ENCODE measurements at places on chromosomes 12 and 14.

DNA sequence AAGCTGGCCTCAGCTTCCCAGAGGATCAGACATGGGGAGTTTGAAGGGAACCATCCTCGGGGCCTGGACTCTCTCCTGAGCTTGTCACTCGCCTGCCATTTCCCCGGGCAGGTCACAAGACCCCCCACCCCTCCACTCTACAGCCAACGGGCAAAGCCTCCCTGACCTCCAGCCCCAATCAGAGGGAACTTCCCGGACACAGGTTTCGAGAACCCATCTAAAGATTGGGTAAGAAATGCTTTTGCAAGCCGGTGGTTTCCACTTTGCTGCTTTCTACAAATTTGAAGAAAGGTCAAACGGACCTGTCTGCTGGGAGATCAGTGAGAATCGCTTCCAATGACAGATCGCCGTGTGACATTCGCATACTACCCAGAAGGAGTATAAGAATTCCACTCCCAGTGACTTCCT, 89.6 kb downstream of the SCARB1 start:
- no peak for DNase-seq

GRCh38 chr12:107917912-107918800, 143.7 kb downstream of the ASCL4 start:
- peak; percentile 74 for DNase-seq

DNA sequence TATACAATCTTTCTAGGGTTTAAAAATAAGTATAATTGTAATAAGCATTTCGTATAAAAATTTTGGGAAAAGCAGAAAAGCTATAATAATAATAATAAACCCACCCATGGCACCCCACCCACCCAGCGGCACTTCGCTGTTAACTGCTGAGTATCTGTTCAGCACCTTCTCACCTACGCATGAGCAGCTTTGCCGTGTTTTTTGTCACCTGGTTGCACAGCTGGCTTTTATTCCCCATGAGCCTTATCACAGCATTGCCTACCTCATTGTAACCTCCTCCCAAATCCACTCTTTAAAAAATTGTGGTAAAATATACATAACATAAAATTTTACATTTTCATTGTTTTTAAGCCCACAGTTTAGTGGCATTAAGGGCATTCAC, 34.7 kb downstream of the CYP46A1 start:
- no peak for DNase-seq

GRCh38 chr12:77953528-77954205, 123.0 kb downstream of the NAV3 start:
- DNase-seq: peak; percentile 56

- no peak for DNase-seq
Observed at GRCh38 chr12:80811957-80812708, 95.4 kb downstream of the MYF5 start.

DNA sequence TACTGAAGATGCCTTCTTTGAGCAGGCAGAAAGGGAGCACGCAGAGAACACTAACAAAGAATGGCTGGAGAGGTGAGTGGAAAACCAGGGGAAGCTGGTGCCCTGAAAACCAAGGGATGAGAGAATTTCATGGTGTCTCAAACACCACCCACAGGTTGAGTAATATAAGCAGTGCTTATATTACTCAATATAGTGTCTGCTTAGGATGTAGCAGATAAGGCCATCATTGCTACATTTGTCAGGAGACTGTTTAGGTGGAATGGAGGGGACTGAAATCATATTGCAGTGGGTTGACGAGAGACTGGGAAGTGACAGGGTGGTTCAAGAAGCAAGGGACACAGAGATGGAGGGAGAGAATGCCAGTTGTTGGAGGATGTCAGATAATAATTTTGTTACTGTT, 20.6 kb downstream of the PKP2 start:
- no peak for DNase-seq

DNA sequence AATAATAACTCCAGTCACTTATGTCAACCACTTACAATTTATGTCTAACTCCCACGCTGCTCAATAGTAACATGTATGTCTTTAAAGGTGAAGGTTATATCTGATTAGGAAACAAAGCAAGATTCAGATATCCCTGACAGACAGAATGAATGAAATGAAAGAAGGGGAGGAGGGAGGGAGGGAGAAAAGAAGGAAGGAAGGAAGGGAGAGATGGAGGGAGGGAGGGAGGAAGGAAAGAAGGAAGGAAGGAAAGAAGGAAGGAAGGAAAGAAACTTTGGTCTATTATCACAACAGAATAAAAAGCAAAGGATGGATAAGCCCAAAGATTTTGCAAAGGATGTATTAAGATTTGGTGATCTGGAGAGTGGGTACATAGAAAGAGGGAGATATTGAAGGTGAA, 433.3 kb downstream of the PRKD1 start:
- no peak for DNase-seq

- DNase-seq: no peak
Observed at GRCh38 chr14:22422238-22422637, 166.8 kb downstream of the DAD1 start.

DNA sequence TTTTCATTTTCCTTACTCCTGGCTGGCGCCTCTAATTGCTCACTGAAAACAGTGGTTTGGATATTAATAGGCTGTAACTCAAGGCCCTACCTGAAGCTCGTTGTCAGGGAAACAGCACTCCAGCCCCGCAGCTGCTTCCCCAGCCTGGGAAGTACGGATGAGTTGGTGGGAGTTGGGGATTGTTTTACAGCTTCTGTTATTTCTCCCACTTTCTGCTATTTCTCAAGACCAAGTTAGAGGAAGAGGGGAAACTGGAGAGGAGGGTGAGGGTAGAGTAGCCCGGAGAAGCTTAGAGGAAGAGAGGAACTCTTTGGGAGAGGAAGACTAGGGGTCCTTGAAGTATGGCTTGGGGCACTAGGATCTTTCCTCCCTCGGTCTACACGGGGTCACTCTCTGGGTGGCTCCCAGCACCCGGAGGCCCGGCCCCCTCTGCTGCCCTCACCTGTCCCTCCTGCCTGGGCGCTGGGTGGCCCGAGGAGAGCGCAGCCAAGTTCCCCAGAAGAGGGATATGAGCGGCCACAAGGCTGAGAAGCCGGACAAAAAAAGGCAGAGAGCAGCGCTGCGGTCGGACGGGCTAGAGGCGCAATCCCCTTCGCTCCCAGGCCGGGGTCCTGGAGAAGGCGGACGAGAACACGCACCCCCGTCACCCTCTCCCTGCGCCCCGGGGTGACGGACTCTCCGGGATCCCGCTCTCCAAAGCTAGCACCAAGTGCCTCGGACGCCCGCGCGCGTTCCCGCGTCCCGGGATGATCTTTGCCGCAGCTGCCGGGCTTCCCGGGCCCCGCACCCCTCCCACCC, 671 bp downstream of the SPTB start:
- peak; percentile 67 for DNase-seq

DNA sequence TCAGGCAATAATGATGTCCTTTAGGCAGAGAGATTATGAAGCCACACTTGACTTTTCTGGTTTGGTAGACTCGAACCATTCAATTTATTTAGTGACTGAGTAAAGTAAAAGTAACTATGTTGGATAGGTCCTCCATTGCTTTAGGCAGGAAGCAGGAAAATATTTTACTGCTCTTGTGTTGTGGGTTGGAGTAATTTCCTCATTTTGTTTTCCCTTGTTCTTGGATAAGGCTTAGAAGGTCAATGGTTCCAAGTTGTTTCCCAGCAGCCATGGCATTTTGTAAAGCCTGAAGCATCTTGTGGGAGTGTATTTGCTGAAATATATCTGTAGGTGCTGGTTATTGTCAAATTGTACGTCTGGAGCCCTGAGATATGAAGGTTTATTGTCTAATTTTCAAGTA, 161.2 kb upstream of the SLC38A2 start:
- DNase-seq: no peak

- DNase-seq: no peak
Observed at GRCh38 chr12:111605911-111606766, 7.0 kb upstream of the ATXN2 start.

DNA sequence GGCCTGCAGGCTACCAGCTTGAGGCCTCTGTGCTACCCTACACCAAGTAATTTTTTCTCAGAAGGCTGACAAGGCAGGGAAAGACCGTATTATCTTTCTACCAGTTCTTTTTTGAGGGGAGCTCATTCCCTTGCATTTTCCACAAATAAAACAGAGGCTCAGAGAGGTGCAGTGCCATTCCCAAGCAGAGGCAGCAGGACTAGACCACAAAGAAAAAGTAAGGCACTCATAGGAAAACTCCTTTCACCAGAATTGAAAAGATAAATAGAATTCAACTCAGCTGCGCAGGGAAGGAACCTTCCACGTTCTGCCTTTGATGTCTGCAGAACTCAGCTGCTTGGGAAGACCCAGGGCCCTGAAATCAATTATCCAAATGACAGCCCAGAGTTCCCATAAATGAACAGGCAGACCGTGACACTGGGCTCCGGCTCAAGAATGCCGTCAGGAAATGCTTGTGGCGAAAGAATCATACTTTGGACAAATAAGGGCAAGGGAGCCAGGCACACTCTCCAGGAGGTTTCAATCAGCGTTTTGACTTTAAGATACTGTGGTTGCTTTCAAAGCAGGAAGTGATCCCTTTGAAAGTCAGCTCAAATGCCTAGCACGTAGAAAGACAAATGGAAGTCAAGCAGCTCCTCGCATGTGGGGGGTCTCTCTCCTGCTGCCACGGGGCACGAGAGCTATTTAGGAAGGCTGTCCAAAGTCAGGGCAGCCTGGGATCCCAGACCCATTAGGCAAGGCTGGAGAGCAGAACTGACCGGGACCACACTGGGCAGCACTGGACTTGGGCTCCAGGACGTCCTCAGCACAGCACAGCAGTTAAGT, 14.0 kb downstream of the KCTD10 start:
- DNase-seq: peak; percentile 98

GRCh38 chr14:65297744-65298143, 114.8 kb upstream of the FUT8 start:
- no peak for DNase-seq

DNA sequence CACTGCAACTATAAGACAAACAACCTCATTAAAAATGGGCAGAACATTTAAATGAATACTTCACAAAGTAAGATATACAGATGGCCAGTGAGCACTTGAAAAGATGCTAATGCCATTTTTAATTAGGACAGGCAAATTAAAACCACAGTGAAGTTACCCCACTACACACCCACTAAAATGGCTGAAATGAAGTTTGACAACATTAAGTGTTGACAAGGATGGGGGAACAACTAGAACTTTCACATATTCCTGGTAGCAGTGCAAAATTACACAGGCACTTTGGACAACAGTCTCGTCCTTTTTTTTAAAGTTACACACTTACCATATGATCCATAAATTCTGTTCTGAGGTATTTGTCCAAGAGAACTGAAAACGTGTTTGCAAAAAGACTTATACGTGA, 278.9 kb upstream of the DIO3 start:
- DNase-seq: no peak

DNA sequence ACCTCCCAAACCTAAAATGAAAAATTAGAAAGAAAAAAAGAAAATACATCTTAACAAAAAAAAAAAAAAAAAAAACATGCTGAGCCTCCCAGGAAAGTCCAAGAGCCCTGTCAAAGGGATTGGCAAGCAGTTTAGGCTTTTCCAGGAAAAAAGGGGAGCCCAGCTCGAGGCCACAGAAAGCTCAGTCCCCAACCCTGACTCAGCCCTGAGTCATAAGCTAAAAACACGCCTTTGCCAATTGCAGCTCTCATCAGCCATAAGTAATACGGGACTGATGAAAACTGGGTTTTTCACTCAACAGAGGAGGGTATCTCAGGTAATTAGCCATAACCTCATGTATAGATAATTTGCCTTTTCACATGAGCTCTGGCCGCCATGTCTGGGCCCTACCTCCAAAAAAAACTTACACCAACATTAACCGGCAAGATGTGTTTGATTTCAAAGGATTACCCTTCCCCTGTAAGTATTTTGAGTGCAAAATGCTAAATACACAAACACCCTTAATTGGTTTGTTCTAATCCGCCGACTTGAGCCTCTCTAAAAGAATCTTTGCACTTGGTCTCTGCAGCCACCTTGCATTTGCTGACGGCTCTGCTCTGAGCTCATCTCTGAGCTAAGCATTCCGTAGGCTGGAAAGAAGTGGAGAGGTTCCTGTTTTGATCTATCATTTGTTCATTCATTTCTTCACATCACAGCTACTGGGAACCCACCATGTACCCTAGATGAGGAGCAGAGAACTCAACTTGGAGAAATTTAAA, 319.2 kb downstream of the BCL11B start:
- peak; percentile 45 for DNase-seq

DNA sequence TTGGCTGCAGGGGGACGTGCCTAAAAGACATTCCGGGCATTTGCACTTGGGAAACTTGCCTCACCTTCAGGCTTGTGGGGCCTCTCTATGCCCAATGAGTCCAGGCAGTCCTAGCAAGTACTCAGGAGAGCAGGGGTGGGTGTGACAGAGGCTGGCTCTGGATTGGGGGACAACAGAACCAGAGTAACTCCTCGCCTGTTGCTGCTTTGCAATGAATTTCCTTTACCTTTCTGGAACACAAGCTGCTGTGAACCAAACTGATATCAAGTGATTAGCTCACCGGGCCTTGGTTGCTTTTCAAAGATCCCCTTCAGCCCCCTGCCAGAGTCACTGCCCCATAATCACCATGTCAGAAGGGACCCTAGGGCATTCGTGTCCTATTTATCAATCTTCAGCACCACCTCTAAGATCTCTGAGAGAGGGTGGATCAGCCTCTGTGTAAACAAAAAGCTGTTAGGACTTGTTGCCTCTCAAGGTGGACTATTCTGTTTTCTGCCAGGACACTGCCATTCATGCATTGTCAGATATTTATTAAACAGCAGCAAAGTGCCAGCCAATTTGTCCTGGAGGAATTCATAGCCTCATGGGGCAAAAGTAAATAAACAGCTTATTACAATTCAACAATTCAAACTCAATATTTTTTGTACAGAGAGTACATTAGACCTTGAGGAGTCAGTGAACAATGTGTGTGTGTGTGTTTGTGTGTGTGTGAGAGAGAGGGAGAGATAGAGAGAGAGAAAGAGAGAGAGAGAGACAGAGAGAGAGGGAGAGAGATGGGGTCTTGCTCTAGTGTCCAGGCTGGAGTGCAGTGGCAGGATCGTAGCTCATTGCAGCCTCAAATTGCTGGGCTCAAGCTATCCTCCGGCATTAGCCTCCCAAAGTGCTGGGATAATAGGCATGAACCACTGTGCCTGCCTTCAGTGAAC, 11.3 kb downstream of the NFATC4 start:
- no peak for DNase-seq

DNA sequence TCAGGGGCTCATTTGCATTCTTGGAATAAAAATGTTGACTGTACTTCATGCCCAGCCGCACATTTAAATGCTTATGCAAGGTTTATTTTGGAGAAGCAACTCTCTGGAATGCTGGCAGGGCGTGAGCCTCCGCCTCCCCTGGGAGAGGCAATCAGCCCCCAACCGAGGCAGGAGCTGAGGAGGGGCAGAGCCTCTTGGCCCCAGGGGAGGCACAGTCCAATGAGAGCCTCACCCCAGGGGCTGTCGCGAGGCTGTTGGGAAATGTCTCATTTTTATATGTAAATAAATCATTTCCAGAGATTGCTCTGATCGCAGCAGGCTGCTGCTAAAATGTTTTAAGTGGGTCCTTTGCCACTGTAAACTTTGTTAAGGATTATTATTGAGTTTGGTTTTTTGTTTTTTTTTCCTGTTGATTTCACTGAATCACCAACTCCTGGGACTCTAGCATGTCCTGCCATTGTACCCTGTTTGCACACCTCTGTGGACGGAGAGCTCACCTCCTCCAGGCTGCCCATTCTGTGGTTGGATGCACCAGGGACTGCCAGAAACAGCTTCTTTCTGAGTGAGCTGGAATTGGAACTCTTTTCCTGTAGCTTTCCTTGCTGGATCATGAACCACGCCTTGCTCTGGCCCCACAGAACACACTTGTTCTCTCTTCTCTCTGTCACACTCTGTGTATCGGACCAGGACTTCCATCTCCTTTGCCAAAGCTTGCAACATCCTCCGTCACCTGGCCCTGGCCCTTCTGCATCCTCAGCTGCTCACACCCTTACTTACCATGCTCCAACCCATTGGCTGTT, 46.9 kb upstream of the FAM181A start:
- DNase-seq: no peak
